ENCODE measurements at places on chromosomes 13 and 19.

GRCh38 chr19:42149447-42150202, 17.4 kb upstream of the POU2F2 start:
- no peak for DNase-seq

- DNase-seq = no peak
Observed at GRCh38 chr19:6803036-6803404, 30.5 kb downstream of the VAV1 start.

GRCh38 chr13:29556742-29557141, 38.7 kb downstream of the SLC7A1 start:
- DNase-seq = no peak

DNA sequence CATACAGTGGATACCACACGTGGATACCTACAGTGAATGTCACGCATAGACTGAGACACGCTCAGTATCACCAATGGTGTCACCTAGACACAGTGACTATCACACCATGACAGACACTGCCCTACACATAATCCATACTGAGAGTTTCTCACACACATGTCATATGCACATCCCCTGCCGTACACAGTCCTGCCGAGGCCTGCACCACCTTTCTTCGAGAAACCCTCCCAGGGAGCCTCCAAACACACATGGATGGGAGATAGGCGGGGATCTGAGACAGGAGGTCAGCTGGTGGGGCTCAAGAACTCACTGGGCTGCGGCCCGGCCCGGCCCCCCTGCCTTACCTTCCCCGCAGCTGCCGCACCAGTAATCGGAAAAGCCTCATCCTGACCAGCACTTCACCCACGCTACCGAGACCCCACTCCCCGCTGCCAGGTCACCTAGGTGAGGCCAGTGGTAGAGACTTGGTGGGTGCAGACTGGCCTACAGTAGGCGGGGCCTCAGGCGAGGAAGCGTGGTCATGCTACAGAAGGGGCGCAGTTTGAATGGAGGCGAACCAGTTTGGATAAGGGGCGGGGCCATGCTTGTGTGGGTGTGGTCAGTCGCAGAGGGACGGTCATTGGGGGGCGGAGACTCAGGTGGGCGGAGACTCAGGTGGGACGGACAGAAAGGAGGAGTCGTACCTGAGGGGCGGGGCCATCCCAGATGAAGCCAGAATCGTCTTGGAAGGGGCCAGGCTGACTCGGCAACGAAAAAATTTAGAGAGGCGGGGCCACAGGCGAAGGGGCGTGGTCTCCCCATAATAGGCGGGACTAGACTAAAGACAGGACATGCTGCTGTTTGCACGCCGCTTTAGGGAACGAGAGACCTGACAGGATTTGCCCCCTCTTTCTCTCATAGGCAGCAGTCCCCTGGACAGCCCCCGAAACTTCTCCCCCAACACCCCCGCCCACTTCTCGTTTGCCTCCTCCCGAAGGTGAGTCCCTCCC, 2.1 kb downstream of the MAST1 start:
- DNase-seq = no peak

DNA sequence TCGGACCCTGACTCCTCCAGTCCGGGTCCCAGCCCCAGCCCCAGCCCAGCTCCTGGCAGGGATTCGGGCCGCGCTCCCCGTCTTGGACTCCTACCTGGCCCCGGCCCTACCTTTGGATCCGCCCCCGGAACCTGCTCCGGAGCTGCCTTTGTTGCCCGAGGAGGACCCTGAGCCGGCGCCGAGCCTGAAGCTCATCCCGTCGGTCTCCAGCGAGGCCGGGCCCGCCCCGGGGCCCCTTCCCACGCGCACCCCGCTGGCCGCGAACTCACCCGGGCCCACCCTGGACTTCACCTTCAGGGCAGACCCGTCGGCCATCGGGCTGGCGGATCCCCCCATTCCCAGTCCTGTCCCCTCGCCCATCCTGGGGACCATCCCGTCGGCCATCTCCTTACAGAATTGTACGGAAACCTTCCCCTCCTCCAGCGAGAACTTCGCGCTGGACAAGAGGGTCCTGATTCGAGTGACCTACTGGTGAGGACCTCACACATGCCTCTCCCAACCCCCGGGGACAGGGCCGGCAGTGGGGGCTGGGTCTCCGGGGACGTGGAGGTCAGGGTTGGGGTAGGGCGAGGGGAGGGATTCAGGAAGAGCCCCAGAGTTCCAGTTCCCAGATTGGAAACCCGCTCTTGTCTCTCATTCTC, 732 bp downstream of the SELENOV start:
- no peak for DNase-seq

- no peak for DNase-seq
Observed at GRCh38 chr13:97241761-97242160, 19.6 kb downstream of the MBNL2 start.

- no peak for DNase-seq
Observed at GRCh38 chr13:52112591-52112990, 16.3 kb downstream of the NEK5 start.

- DNase-seq = no peak
Observed at GRCh38 chr13:83780227-83780626, 102.0 kb downstream of the SLITRK1 start.

DNA sequence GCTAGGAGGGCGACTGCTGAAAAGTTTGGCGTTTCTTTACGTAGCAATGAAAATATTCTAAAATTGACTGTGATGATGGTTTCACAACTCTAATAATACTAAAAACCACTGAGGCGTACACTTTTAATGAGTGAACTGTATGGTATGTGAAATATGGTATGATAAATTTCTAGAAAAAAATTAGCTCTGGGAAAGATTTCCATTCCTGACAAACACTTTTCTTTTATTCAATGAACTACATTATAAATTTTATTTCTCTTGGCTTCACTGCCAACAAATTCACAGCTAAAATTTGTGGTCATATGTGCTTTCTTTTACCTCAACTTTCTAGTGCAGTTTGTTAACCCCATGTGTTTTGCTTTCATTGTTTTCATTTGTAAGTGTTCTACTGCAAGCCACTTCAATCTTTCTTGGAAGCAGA, 11.1 kb downstream of the ZC3H13 start:
- DNase-seq = no peak

- DNase-seq = no peak
Observed at GRCh38 chr19:48043675-48044258, at the start of gene CABP5. Gene CABP5, minus strand, starts transcription at chr19:48044079. Its CDS starts 157 bp downstream, at chr19:48043922.

- no peak for DNase-seq
Observed at GRCh38 chr19:831407-832369, 4.1 kb downstream of the AZU1 start.

DNA sequence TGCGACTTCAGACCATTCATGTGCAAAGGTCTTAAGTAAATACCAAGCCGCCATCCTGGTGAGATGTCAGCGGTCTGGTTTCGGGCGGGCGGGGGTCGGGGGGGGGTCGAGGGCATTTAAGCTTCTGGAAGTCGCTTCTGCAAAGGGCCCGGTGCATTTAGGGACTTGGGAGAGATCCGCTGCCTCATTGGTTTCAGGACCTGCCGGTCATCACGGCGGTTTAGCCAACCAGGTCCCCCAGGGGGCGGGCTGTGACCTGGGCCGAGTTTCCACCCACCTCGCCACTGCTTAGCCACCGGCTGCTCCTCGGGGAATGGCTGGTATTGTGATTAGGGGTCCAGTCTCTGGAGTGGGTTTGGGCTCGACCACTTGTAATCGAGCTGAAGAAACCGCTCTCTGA, 7.8 kb downstream of the ANKLE1 start:
- DNase-seq = no peak

- no peak for DNase-seq
Observed at GRCh38 chr19:50924586-50924985, 13.4 kb upstream of the KLK4 start.

DNA sequence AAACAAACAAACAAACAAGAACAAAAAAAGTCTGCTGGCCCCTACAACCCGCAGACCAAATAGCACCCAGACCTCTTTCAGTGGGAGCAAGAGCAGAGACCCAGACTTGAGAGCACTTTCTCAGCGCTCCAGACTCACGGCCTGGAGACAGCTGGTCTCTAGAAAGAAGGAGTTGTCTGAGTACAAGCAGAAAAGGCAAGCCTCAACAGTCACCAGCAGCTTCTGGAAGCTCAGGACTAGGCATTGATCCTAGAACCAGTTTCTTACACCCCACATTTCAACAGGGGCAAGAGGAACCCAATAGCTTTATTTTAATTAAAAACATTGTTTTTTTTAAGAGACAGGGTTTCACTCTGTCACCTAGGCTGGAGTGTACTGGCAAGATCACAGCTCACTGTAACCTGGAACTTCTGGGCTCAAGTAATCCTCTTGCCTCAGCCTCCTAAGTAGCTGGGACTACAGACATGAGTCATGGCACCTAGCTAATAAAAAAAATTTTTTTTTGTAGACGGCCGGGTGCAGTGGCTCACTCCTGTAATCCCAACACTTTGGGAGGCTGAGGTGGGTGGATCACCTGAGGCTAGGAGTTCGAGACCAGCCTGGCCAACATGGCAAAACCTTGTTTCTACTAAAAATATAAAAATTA, 30.4 kb downstream of the RASL11A start:
- no peak for DNase-seq

DNA sequence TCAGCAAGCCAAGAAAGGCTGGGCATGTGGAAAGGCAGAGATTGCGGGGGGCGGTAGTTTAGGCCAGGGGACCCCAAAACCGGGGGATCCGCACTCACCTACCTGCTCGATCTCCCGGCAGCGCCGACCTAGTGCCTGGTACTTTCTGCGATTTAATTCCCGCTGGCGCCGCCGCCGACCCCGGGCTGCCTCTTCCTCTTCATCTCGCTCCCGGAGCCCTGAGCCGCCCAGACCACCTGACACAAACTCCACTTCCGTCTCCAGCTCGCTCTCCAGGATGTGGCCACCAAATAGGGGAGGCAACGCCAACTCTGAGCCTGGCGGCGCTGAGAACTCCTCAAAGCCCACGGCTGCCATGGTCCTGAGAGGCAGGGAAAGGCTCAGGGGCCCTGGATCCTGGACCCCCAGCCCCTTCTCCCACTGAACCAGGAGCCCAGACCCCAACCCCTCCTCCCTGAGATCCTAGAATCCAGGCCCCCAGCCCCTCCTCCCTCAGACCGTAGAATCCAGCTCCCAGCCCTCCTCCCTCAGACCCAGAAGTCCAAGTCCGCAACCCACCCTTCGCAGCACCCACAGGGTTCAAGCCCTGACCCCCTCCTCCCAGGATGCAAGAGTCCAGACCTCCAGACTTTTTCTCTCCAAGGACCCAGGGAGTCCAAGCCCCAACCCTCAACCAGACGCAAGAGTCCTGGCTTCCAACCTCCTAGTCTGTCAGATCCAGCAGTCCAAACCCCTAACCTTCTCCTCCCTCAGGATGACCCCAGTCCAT, 933 bp downstream of the TFPT start:
- no peak for DNase-seq

- DNase-seq = no peak
Observed at GRCh38 chr19:19873381-19873780, 7.7 kb downstream of the ZNF253 start.

- DNase-seq = peak; percentile 3
Observed at GRCh38 chr13:44758630-44759383, 182.7 kb upstream of the TSC22D1 start.

DNA sequence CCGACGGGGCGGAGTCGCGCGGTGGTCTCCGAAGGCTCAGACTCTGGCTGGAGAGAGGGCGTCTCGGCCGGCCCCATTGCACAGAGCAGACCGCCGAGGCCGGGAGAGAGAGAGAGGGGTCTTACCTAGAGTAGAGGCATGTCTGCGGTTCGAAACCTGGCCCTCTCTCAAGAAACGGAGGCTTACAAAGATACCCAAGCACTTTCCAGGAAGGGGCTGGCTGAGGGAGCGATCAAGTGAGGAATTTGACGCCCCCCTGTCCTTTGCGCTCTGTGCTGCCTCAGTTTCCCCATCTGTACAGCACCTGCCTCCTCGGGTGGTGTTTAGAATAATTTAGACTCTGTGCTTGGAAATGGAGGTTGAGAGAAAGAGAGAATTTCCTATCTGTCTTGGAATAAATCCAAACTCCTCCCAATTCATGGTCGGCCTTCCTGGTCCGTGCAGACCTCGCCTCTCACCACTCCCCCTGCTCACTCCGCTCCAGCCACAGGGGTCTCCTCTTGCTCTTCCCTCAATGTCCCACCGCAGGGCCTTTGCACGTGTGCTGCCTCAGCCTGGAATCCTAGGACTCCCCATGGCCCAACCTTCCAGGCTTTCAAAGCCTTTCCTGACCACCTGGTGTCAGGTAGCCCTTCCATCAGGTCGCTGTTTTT, 658 bp upstream of the ISOC2 start:
- no peak for DNase-seq

DNA sequence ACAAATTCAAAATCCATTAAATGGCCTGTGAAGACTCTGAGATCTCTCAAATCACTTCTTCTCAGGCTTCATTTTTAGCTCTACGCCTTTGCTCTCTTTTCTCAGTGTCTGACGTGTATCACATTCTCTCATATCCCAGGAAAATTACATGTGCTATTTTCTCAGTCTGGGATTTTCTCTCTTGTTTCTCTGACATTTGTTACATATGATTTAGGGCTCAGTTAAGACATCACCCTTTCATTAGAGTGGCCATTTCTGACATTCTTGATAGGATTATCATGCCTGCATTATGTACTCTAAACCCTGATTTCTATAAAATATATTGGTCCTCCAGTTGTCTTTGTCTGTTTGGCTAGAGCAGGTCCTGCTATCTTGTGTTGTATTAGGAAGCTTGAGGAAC, 136.6 kb downstream of the GPC5 start:
- no peak for DNase-seq

DNA sequence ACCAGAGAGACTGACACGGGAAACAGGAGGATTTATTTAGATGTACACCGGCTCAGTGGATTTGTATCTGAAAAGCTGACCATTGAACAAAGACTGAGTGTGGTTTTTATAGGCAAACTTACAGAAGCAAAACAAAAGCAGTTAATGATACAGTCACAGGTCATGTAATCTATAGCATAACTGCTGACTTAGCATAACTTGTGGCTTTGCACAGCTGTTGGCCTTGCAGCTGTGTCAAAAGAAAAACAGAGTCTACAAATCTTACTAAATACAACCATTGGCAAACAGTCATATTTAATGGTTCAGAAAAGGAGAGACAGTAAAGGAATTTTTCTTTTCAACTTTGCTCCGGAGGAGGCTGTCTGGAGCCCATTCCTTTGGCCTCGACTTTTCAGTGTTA, 2.3 kb upstream of the ILF3 start:
- DNase-seq = no peak

- no peak for DNase-seq
Observed at GRCh38 chr19:12796146-12797071, 5.1 kb downstream of the JUNB start.

DNA sequence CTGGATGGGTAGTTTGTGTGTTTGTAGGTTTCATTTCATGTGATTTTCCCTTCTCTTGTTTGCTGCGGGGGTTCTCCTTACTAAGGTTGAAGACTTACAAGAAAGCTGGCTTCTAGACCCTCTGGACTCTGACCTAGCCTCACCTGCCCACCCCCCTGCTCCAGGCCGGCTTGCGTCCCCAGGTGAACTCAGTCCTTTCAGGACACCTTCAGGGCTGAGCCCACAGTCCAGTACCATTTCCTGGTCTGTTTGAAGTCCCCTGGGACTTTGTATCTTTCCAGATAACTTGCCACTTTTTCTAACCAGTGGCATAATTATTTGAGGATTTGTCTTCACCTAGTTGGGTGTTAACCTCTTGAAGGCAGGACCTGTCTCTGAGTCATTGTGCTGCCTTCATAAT, 51.3 kb upstream of the MCF2L start:
- DNase-seq = no peak

GRCh38 chr13:111866731-111867245, 200.2 kb upstream of the SOX1 start:
- no peak for DNase-seq

GRCh38 chr19:10961073-10961860, 437 bp downstream of the SMARCA4 start:
- no peak for DNase-seq
